ENCODE measurements at places on chromosomes 11 and 22. TPM values are rescaled to one million over a fixed set of nuclear protein-coding genes. Genes with fewer than 3 reads are reported as not detected.

Gene TRIM6
- total RNA-seq: 5.1 TPM

- DNase-seq: no peak
Observed at GRCh38 chr22:36086629-36087254, 58.1 kb upstream of the RBFOX2 start.

DNA sequence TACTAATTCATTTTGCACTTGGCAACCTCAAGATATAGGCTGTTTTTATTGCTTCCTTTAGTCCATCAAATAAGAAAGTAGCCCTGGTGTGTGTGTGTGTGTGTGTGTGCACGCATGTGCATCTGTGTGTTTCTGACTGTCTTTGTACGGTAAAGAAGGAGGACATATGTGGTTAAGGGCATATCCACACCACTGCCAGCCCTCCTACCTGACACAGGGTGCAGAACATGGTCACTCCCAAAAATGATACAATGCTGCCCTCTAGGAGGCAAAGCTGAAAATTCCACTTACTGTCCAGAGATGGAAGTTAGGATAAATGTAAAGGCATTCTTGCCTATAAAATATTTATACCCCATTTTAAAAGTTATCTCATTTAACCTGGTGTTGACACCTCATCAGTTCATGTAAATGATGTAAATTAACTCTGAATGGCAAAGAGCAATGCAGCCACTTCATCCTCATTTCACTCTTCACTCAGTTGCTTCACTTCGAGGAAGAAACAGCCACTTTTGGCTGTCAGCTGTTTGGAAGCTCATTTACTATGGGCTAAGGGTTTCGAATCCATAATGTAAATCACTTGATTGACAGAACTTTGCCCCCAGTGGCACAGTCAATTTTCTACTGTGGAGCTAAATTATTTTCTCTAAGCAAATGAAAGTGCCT is 83.1 kb upstream of the MTNR1B start:
- no peak for DNase-seq

DNA sequence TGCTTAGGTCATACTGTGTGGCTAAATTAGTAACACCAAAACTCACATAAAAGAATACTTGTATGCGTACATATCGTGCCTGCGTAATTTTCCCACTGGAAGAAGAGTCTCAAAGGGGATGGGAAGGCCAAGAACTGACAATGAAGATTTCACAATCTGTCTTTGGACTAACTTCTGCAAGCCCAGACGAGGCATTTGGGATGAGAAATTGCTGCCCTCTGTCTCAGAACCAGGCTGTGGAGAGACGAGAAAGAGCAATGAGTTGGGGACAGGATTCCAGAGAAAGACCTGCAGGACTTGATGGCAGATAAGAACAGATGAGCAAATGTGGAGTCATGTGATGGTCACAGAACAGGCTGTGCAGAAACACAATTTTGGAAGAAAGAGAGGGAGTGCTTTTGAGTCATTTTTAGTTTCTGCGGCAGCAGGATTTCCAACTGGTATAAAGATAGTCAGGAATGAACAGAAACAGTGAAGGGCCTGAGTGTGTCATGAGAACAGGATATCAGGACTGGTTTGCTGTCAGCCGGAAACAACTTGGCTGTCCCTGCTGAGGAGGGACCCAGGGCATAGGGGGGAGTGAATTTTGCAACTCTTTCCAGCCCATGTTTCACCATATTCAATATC is 82.7 kb upstream of the CTSC start:
- no peak for DNase-seq

DNA sequence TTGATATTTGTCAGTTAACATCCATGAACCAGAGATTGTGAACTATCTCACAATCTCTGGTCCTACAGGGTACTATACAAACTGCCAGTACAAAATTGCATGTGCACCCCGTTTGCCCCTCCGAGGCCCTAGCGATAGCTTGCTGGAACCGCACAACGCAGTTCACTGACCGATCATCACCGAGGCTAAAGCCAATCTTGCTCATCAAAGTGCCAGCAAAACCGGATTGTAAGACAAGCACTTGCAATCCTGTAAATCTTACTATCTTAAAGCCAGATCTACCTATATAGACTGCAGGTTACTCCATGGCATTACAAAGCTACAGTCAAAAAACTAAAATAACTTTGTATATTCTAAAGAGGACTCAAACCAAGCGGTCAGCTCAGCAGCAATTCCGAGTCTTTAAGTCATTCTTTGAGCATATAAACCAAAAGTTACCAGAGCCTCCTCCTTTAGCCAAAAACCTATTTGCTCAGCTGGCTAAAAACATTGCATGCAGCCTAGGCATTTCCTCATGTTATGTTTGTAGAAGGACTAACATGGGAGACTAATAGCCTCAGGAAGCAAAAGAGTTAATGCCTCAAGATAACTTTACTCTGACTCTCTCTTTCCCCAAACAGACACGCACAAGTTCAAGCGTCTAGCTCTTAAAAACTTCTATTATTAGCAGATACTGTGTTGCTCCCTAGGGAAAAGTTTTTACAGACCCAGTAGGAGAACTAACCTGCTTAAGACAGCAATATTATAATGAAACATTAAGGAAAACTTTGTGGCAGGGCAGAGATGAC is 30.7 kb upstream of the CPT1A start:
- DNase-seq: no peak

DNA sequence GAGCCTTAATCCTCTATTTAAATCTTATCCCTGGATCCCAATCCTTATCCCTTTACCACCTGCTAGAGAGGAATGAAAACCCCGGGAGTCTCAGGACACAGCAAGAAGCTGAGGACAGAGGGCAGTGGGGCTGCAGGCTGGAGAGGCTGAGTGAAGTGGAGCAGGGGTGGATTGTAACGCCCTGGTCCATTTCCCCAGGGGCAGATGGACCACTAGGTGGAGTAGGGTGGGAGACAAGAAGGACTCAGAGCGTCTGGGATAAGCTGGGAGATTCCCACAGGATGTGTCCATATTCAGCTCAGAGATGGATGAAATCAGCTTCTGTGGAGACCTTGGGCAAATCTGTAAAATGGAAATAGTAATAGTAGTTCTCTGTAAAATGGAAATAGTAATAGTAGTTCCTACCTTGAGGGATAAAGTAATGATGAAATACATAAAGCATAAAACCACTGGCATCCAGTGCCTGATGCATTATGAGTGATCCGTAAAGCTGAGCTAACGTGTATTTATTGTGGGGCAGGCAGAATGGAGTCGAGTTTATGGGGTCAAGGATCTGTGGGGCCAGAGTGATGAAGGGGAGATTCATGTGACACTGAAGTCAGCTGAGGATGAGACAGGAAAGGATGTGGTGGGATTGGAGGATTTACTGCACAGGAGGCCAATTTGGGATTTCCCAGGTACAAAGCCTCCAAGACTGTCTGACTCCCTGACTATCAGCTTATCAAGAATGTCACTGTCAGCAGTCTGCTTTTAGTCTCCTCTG is 1.9 kb upstream of the ROBO4 start:
- DNase-seq: no peak

Measured in aorta (tissue), 5 donors.